Thymus (tissue), 14 donors: ENCODE measurements at places on chromosomes 6 and 20. TPM values are rescaled to one million over a fixed set of nuclear protein-coding genes. Genes with fewer than 3 reads are reported as not detected.

GRCh38 chr6:41477572-41477971, 68.6 kb upstream of the FOXP4 start:
- no peak for DNase-seq

- DNase-seq, result no peak
These were observed 7.3 kb downstream of the THEMIS start for GRCh38 chr6:127893541-127893940.

The DZANK1 gene
- 1.0 TPM for total RNA-seq

The ANKRD66 gene
- total RNA-seq, result 0.05 TPM

The WFDC12 gene
- 1.0 TPM for total RNA-seq

GRCh38 chr6:20286968-20287565, 74.8 kb upstream of the MBOAT1 start:
- no peak for DNase-seq

DNA sequence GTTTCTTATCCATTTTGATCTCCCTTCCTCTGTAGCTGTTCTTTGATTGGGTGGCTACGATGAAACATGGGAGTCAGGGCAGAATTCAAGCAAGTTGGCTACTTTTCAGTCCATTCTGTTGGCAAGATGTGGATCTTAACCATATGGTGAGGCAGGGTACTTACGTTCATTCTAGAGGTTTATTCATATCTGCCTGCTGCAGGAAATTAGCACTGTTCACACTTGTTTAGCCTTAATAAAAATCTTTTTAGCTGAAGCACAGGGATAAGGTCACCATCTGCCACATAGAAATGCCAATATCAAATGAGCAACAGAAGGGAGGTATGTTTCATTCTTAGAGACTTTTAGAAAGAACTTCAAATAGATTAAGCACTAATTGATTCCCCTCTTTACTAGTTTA, 83.9 kb downstream of the GRIK2 start:
- DNase-seq, result no peak

GRCh38 chr20:9359561-9360308, 154.7 kb upstream of the LAMP5 start:
- DNase-seq, result peak; percentile 11
